Stimulated activated CD8-positive, alpha-beta memory T cell treated with anti-CD3 and anti-CD28 coated beads, Interleukin-2, amount 100 ng/mL, for 48 hours (primary cell): ENCODE measurements at places on chromosomes 16 and 17.

GRCh38 chr17:44308320-44308818 lies at the start of gene RUNDC3A:
RUNDC3A (plus strand) TSS chr17:44308601; CDS start chr17:44308833, 232 bp downstream.
- peak; percentile 74 for DNase-seq

GRCh38 chr17:77767148-77767547 lies 191.4 kb upstream of the TNRC6C start:
- no peak for DNase-seq

DNA sequence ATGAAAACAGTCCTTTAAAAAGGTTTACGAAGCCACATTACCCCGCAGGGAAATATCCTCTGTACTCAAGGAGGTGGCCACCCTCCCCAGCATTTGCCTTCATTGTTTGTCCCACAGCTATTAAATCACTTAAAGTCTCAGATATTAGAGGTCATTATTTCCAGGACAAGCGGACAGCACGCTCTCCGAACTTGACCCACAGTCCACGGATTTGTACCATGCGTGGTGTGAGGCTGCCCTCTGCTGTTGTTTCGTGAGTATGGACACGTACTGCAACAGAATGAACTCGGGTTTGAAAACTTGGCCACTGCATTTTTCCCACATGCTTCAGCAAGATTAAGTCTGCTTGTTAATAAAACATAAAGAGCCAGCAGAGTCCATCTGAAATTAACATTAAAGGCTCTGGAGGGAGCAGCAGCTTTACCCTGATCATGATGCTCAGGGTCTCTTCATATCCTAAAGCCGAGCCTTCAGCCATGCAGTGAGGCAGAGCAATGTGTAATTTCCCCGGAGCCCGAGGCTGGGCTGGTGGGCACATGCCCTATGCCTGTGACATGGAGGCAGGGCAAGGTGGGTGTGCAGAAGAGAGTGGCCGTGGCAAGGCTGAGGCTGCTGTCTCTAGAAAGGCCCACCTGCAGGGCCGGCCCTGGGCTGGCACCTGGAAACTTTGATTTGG lies 19.7 kb downstream of the MEAK7 start:
- no peak for DNase-seq

GRCh38 chr17:68307443-68307842 lies 16.1 kb downstream of the ARSG start:
- no peak for DNase-seq

- no peak for DNase-seq
Measured at GRCh38 chr16:22216191-22216831, 10.2 kb downstream of the EEF2K start.
